ENCODE measurements at places on chromosomes 7 and 10.

- DNase-seq = no peak
Observed at GRCh38 chr7:128937271-128937646, 468 bp upstream of the IRF5 start.

GRCh38 chr7:96723622-96724021 lies 14.0 kb upstream of the SEM1 start:
- no peak for DNase-seq

DNA sequence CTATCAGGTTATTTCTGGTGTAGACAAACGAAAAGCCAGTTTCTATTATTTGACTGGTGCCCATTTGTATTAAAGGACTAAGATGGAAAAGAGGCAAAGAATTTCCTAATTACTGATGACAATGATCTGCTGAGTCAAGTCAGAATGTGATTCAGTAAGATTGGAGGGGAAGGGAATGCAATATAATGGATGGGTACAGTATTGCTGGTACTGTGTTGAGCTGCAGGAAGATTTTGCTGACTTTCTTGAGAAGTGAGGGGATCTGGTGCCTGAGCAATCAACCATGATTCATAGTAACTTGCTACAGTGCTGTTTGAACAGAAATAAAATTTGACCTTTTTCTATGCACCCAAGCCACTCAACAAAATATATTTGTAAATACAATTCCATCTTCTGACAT lies 139.1 kb upstream of the RHEB start:
- DNase-seq = no peak

DNA sequence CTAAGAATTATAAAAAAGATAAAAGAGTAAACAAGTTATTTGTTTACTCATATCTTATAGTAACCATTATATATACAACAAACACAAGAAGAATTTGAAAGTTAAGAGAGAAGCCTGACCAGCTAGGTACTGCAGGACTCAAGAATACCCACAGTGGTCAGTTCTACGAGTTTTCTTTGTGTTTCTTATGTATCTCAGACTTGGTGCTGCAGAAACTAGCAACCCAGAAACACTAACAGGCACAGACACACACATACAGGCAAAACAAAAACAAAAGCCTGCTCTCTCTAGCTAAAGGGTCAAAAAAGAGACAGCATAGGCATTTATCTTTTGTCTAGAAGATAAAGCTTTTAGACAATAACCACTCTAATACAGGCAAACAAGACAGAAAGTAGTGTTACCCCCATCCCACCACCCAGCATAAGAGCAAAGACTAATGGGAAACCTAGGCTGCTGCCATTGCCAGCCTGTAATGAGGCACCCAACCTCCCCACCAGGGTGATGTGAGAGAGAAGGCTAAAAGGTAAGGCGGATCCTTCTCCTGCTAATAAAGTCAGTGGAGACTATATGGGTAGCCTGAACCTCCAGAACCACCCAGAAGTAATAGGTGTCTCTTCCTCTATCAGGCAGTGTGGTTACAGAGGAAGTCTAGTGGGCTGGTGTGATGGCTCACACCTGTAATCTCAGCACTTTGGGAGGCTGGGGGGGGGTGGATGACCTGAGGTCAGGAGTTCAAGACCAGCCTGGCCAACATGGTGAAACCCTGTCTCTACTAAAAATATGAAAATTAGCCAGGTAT lies 113.9 kb downstream of the DNAJC1 start:
- no peak for DNase-seq

GRCh38 chr7:106616708-106617051 lies 44.3 kb downstream of the CCDC71L start:
- DNase-seq = no peak

DNA sequence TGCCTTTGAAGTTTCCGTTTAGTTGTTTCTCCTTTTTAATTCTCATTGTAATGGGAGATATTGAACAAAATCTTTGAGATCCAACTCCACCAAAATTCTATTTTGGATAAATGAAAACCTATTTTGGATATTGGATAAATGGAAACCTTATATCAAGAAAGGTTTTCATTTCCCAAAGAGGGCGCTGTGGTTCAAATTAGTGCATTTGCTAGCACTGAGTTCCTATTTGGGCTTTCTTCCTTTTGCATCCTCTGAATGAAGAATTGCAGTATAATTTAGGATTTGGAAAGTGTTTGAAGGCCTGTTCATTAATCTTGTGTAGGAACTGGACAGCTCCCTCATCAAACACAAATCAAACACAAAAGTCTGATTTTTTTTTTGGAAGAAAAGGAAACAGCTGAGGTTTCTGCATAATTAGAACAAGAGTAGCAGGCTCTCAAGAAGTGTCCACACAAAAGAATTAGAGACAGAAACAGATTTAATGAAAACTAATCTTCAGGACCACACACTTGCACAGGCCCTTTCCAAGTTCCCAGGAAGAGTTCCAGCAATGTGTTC lies 80.8 kb upstream of the KLF14 start:
- no peak for DNase-seq

- no peak for DNase-seq
Observed at GRCh38 chr7:151247611-151248345, 716 bp downstream of the SMARCD3 start.

GRCh38 chr7:83547526-83547925 lies 101.4 kb downstream of the SEMA3E start:
- DNase-seq = no peak

- no peak for DNase-seq
Observed at GRCh38 chr10:46556515-46557318, at the start of gene GPRIN2. Gene GPRIN2 (minus strand): TSS chr10:46556658. CDS start chr10:46550736, 5,922 bp downstream.
